Thoracic aorta (tissue), 2 donors: ENCODE measurements at places on chromosomes 5 and 9.
A peak's percentile ranks its signal among the peaks of the same experiment; 100 is the strongest.

DNA sequence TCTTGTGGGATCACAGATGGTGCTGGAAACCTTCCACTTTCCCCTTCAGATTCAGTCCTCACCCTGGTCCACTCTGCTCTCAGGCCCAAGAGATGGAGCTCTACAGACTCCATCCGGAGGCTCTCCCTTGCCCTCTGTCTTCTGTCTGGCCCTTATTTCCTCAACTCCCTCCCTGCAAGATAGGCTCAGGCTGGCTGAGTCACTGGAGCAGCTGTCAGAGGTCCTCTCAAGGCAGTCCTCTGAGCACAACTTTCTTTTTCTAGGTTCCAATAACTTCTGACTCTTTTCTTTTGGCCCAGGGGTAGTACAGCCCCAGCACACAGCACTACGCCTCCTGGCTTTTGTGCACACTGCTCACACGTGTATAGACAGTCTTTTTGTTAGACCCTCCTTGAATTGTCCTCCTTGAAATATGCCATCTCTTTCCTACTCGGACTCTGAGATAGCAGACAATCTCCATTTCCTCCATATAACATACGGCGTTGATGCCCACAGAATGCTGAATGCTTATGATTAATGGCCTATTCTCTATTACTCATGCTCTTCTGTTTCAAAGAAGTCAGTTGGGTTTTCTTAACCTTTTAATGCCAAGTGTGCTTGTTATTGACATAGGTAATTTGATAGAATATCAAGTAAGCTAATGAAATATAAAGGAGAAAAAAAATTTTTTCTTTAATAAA lies 193.1 kb downstream of the SLC12A2 start:
- no peak overlapping the region for H3K27ac ChIP-seq
- no peak overlapping the region for H3K4me3 ChIP-seq
- no peaks in the 10 kb centered on the region for H3K4me1 ChIP-seq
- H3K36me3 ChIP-seq = no peaks in the 10 kb centered on the region
- no peaks in the 10 kb centered on the region for H3K27me3 ChIP-seq

- no peak overlapping the region for H3K27ac ChIP-seq
- H3K36me3 ChIP-seq = no peaks in the 10 kb centered on the region
- DNase-seq = no peak
Measured at GRCh38 chr5:851076-851475, 290 bp upstream of the ZDHHC11 start.

GRCh38 chr5:172670005-172670402 lies 28.9 kb downstream of the NEURL1B start:
- H3K27ac ChIP-seq = no peak overlapping the region
- H3K27me3 ChIP-seq = no peaks in the 10 kb centered on the region
- H3K4me3 ChIP-seq = no peak overlapping the region
- H3K4me1 ChIP-seq = no peaks in the 10 kb centered on the region

GRCh38 chr9:116074658-116075057 lies 78.9 kb upstream of the PAPPA start:
- no peak for DNase-seq
- H3K27me3 ChIP-seq = no peaks in the 10 kb centered on the region
- H3K4me3 ChIP-seq = no peak overlapping the region

DNA sequence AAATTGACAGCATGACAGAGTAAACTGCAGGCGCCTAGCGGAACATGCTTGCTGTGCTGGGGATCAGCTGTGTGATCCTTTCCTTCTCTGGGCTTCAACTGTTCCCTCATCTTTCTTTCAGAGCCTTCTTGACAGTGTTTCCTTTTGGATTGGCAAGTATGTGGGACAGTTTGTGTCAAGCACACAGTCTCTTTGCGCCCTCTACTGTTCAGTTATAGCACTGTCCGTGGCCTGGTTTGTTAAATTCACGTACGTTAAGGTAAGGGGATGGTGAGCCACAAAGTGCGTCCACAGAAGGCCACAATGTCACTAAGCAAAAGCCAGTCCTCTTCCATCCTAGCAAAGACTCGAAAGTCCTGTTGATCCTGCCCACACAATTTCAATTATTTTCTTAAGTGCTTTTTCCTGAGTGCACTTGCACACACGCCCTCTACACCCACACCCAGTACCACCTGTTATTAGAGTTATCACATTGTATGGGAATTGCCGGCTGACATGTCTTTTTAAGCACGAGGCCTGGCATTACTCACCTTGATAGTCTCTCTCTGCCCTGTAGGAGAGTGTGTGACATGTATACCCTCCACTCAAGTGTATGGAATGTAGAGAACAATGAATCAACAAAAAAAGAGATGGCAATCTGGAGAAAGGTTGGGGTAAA lies 22.5 kb upstream of the PTPN3 start:
- H3K36me3 ChIP-seq = no peaks in the 10 kb centered on the region
- H3K27ac ChIP-seq = no peak overlapping the region
- peak; percentile 24 for DNase-seq
- H3K4me1 ChIP-seq = no peaks in the 10 kb centered on the region

DNA sequence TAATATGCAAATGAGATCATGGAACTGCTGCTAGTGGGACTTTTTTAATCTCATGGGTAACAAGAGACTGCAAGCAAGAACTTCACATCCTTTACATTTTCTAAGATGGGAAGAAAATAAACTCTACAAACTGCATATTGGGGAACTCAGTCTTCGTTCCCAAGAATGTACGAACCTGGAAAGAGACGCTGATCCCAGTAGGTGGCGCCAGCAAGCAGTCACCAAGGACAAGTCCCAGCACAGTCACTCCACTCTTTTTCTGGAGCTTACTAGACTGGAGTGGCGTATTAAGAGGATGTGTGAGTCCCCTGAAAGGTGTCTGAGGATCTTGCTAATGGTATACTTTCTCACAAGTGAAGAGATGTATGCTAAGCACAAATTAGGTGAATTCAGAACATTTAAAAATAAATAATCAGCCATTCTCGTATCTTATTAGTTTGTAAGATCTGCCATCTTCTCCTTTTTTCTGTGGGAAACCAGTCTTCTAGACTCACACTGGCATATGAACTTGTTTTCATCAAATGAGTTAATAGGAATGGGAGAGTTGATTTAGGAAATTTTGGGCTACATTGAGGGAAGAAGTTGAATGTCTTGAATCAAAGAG lies 16.0 kb upstream of the PUM3 start:
- DNase-seq = no peak
- H3K4me1 ChIP-seq = no peaks in the 10 kb centered on the region
- no peak overlapping the region for H3K4me3 ChIP-seq
- H3K27me3 ChIP-seq = no peaks in the 10 kb centered on the region
- no peaks in the 10 kb centered on the region for H3K36me3 ChIP-seq
- H3K27ac ChIP-seq = no peak overlapping the region
